ENCODE measurements at places on chromosomes 5 and 9.

GRCh38 chr9:89185980-89186379 is 7.4 kb upstream of the SHC3 start:
- no peak for DNase-seq

DNA sequence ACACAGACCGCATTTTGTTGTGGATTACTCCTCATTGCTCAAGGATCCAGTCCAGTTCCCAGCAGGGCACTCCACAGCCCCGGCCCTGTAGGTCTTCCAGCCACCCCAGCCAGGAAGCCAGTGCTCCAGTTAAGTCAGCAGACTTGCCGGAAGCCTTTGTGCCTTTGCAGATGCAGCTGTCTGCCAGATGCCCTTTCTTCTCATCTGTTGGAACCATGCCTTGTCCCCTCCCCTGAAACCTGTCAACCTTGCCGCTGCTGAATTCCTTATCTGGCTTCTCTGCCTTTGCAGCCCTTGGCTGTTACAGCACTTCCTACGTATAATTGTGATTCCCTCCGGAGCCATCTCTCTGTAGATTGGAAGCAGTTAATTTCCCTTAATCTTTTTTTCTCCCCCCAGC is 28.4 kb downstream of the PSAT1 start:
- DNase-seq: no peak

- no peak for DNase-seq
Observed at GRCh38 chr5:35863159-35863558, 6.5 kb downstream of the IL7R start.

GRCh38 chr9:90099262-90099963 is 494.6 kb downstream of the GADD45G start:
- no peak for DNase-seq

- DNase-seq: no peak
Observed at GRCh38 chr9:15670894-15671293, 118.1 kb downstream of the CCDC171 start.

GRCh38 chr5:160363211-160363610 is 7.2 kb downstream of the C1QTNF2 start:
- DNase-seq: no peak

DNA sequence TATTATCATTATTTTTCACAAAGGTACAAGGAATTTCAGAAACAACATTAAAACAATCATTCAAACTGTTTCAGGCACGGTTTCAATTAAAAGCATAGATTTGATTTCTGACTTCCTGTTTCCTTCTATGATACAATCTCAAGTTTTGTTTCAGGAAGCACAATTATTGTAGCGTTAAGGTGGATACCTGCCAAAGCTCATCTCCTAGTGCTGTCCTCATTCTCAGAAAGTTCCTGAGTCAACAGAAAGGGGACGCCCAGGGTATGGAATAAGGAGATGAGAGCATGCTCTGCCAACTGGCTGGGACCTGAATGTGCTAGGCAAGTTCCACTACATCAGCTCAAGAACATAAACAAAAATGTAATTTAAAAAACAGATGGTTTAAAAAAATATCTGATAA is 2.0 kb upstream of the TRIM14 start:
- DNase-seq: no peak

DNA sequence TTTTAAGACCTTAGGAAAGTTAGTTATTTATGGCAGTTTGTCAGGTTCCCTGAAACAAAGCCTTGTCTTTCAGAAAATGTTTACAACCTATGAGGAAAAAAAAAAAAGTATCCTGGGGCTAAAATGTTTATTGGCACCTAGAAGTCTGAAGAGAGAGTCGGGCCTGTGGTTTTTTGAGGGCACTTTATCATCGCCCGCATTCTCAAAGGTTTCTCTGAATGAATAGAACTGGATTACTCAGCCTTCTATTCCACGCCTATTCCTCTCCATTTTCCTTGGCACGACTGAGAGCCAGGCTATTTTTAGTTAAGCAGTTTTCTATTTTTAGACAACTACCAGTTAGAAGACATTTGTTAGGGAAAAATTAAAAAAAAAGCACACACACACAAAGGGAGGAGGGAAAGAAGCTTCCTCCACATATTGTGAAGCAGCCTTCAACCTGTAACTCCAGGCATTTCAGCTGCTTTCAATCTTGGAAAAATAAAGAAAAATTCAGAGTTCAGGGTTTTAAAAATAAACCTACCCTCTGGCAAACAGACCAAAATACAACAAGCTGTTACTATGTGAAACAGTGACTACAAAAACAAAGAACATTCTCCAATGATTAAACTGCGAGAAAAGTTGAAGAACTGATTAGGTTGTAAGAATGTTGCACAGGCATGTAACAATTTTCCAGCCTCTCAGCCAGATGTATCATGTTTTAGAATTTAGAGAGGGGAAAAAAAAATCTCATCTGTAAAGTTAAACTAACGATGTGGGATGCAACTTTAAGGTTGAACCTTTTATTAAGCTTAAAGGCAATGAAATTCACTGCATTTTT is 97.0 kb downstream of the MEF2C start:
- DNase-seq: no peak

DNA sequence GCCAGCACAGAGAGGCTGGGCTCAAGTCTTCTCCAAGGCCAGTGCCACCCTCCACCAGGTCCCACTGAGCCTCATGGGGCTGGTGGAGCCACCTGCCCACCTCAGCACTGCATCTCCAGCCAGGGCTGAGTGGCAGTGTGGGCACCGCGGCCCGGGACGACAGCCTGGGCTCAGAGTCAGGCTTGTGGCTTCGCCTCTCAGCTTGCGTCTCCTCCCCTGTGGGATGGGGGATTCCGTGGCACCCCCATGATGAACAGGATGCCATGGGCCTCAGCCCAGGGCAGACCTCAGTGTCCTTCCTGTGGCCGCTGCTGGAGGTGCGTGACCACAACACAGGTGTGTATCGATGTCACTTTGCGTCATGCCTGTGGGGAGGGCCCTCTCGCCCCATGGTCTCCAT is 136.4 kb upstream of the PPP1R26 start:
- DNase-seq: no peak
